WERI-Rb-1 (cell line): ENCODE measurements at places on chromosomes 12 and 14.

GRCh38 chr12:60992087-60992486 is 1268.1 kb upstream of the USP15 start:
- DNase-seq: no peak

DNA sequence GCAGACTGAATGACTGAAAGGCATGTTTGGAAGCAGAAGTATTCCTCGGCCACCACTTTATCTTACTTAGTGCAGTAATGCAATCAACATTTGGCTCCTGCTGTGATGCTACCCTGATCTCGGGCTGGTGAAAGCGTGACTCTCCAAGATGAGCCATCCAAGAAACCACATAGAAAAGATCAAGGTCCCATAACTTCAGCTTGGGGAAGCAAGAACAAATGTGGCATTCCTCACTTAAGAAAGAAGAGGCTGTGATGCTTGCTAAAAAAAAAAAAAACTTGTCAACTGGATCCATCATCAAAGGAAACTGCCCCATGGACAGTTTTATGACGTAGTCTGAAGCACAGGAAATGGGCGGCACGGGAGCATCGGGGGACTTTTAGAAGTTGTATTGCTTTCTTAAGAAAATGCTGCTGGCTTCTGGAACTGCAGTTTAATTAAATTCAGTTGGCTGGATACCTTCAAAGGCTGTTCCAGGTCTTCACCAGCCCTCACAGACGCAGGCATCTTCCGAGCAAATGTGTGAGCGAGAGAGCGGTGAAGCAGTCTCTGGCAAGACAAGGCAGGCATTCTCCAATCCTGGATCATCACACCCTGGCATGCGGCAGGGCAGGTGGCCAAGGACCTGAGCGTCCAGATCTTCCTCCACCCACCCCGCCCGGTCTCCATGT is 38.2 kb upstream of the MAP1LC3B2 start:
- DNase-seq: no peak

DNA sequence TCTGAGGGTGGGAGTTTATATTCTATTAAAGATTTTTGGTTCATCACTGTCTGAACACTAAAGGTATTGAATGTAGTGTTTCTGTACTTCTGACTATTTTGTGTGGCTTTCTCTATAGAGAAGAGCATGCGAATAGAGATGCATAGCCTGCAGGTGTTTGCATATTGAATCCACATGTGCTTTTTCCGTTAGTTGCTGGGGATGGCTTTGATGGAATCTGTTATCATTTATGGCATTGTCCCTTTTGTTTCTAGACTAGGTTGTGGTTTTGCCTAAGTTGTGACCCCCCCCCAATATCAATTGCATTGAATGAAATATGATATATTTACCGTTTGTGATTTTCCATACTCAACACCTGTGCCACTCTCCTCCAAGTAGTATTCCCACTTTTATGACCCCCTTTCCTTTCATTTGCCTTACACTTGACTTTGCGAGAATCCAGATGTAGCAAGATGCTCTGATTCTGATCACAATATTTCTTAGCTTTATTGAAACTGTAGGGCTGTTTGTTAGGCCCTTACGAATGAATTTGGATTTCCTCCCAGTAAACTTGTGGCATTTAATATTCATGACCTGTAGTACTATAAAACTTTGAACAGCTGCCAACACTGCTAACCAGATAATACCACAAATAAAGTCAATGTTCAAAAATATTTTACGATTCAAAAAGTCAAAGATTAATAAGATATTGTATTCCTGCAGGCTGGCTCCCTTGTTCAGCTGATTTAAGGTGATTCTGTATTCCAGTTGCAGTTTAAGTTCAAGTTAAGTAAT is 176.4 kb downstream of the TMTC2 start:
- no peak for DNase-seq

DNA sequence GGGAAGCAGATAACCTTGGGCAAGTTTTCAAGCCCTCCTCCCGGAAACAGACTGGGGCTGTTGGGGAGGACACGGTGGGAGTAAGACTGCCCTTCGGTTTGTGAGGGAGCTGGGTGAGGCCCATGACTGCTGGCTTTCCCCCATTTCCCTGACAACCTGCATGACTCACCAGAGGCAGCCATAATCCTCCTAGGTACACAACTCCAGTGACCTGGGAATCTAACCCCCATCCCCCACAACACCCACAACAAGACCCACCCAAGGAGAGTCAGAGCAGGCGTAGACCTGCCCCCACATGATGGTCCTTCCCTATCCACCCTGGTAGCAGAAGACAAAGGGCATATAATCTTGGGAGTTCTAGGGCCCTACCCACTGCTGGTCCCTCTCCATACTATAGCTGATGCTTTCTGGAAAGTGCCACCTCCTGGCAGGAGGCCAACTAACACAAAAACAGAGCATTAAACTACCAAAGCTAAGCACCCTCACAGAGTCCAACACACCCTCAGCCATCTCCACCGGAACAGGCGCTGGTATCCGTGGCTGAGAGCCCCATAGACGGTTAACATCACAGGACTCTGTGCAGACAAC is 14.8 kb downstream of the DDX24 start:
- no peak for DNase-seq

GRCh38 chr12:52691076-52691840 is 11.1 kb upstream of the KRT1 start:
- DNase-seq: no peak

DNA sequence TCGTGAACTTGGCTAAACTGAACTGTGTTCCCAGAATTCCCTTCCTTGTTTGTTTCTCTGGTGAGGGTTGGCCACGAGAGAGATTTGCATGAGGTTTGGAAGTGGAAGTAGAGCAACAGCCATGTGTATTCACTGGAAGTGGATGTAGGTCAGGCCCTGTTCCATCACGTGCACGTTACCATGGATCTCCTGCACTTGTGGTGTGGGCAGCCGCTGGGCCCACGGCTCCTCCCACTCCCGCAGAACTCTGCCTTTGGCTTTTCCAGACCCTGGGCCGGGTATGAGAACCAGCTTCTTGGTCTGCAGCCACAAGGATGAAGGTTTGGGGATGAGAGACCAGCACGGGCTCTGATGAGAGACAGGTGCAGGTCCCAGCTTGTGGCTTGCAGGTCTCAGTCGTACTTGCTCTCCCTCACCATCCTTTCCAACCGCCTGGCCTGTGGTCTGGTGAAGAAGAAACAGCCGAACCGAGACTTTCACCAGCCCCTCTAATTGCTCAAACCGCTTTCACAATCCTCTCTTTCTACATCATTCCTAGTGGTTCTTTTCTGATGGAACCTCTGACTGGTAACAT is 94.9 kb downstream of the DUSP16 start:
- DNase-seq: no peak

DNA sequence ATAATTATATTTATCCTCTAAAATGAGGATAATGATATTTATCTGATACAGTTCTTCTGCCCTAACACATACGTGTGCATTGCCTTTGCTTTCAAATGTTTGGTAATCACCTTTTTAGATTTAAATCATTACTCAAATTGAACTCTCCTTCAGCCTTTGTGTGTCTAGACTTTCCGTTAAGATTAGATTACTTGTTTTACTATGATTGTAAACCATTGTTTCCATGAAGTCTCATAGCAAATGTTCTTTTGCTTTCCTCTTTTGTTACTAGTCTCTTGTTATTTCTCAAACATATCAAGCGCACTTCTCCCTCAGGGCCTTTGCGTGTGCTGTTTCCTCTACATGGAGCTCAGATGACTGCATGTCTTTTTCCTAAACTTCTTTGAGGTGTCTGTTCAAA is 63.7 kb downstream of the ETV6 start:
- DNase-seq: no peak

DNA sequence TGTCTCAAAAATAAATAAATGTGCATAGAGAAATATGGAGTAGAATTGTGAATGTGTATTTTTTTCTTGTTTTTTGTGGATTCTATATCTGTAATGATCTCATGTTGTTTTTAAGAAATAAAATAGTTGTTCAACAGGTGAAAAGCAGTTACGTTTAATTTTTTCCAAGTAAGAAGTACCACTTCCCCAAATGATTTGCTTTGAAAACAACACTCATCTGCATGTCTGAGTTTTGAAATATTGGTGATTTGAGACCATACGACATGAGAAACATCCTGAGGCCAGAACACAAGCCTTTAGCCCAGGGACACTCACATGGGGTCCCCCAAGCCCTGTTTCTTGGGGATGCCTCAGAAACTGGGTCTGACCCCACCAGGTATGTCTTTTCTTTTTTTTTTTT is 4.2 kb upstream of the FICD start:
- no peak for DNase-seq

GRCh38 chr12:106740818-106741217 is 33.7 kb upstream of the RIC8B start:
- DNase-seq: no peak

- no peak for DNase-seq
Observed at GRCh38 chr12:14567351-14568162, at the start of gene PLBD1. Gene PLBD1 (minus strand): TSS chr12:14567883. CDS start chr12:14567696, 187 bp downstream.

GRCh38 chr12:42027546-42027945 is 117.1 kb downstream of the GXYLT1 start:
- no peak for DNase-seq

GRCh38 chr12:56834886-56835285 is 71.8 kb downstream of the HSD17B6 start:
- no peak for DNase-seq

- DNase-seq: no peak
Observed at GRCh38 chr14:102588821-102589220, 3.6 kb upstream of the RCOR1 start.

- DNase-seq: peak; percentile 79
Observed at GRCh38 chr12:93351726-93352125, 26.0 kb upstream of the NUDT4 start.

DNA sequence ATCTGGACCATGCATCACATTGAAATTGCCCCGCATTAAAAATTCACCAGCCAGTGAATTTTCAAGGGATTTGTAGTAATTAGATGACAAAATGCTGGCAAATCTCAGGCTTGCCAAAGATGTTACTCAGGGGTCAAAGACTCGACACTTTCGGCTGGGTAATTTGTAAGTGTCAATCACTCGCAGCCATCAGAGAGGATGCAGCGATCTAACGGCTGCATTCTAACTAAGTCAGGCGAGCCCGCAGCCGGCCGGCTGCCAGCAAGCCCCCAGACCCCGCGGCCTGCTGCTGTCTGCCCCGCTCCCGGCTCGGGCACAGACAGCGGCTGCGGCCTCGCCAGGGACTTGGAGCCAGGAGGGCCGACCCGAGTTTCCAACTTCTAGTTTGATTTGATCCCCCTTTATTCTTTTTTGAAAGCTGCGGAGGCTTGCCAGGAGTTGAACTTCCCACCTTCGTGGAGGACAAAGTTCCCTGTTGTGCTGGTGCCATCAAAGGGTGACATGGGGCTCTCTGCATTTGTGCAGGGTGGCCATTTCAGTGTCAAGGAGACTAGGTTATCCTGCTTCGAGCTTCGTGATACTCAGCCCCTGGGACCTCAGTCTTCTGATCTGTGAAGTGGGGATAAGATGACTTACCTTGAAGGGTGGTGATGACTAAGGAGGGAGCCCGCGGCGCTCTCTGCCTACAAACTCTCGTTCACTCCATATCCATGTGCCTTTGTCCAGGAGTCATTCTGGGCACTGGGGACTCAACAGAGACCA is 169.9 kb downstream of the RBM19 start:
- DNase-seq: no peak

GRCh38 chr12:104966677-104967076 is 8.6 kb upstream of the SLC41A2 start:
- DNase-seq: no peak

DNA sequence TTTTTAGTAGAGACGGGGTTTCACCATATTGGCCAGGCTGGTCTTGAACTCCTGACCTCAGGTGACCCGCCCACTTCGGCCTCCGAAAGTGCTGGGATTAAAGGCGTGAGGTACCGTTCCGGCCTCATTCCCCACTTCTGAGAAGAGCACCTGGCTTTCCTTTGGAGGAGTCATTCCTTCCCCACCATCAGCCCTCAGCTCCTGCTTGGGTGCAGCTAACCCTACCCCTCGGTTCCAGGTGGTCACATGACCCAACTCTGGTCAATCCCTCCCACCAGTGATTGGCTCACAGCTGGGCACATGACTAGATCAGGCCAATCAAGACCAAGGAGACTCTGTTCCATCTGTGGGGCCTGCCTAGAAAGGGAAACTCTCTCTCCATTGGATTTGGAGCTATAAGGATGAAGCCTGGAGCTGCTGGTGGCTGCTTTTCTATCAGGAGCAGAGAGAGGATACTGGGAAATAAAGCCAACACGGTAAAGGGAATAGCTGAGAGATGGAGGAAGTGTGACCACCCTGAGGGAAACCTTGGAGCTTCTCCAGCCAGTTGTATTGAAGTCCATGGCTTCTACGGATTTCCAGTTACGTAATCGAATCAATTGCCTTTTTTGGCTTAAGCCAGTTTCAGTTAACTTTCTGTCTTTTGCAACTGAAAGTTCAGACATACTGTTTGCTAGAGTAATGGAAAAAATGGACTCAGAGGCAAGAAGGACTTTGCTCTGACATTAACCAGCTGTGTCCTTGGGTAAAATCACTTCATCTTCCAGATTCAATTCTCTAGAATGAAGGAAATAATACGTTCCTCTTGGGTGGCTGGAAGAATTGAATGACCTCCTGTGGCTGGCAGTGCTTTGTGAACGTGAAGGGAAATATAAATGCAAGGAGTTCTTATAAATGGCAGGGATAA is 19.7 kb upstream of the IFT81 start:
- DNase-seq: no peak

DNA sequence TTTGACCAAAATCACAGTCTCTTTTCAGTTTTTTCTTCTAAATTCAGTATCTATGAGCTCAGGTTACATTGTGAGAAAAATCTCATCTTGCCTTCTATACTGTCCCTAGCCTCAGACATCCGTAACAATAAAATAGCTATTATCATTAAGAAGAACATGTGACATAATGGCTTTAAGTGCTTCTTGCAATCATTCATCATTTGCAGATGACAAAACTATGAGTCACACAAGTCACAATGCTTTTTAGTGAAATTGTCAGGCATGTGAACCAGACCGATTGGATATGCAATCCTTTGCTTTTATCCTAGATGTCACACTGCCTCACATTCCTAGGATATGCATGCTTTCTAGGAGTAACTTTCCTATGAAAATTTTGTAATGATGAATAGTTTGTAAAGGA is 313.1 kb downstream of the SLC6A15 start:
- DNase-seq: no peak

DNA sequence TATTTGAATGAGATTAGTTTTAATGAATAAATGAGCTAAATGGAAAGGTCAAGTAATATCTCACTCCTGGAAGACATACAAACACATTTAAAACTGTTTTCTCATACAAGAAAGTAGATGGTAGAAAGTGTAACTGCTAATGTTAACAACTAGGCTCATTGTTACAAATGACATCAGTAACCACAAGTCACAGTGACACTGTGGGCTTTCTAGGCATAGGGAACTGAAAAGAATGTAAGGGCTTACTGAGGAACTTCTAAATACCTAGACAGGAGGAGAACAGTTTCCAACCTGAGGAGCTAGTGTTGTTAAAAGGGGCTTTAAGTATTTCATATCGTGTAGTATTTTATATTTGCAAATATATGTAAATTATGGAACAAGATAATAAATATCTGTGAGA is 17.5 kb upstream of the ERGIC2 start:
- no peak for DNase-seq

- DNase-seq: no peak
Observed at GRCh38 chr14:39984323-39984722, 552.1 kb upstream of the FBXO33 start.

DNA sequence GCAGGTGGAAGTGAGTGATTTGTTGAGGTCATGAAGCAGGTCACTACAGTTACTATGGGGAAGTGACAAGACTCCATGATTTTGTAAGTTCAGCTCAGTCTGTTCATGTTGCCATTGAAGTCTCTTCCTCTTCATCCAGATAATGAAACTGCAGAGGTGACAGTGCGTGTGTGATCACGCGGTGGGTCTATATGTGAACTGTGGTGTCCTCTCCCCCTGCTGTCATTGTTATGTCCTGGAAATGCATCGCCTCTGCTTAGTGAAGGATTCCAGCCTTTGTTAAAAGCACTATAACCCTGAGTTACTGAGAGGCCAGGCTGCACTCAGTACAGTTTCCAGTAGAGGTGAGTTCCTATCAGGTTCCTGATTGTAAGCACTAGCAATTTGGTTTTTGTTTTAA is 216.2 kb upstream of the RMST start:
- no peak for DNase-seq
